ENCODE measurements at places on chromosomes 7 and 10. TPM values are rescaled to one million over a fixed set of nuclear protein-coding genes. Genes with fewer than 3 reads are reported as not detected.

CEP55 gene
- 58.9 TPM for total RNA-seq

GRCh38 chr10:110812583-110812982 is 59.1 kb upstream of the PDCD4 start:
- no peak for DNase-seq

GRCh38 chr7:83655951-83656556 is 7.1 kb upstream of the SEMA3E start:
- peak; percentile 64 for DNase-seq

DNA sequence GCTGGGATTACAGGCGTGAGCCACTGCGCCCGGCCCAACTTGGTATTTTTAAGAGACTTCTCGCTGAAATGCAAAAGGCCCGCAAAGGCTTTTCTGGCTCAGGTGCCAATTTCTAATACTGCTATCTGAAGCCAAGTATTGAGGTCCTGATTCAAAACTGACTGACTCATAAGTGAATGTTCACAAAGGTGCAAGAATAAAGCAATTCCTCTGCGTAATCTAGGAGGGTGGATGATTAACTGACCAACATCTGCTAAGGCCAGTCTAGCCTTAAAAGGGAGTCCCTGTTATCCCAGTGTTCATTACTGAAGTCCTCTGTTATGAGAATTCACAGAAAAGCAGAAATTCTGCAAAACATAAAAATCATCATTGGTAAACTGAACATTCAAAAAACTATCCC is 111.4 kb downstream of the SRPK2 start:
- DNase-seq, result no peak

SLC39A12 gene
- not detected for total RNA-seq

CLRN3 gene
- total RNA-seq, result not detected

MMRN2 gene
- 169 TPM for total RNA-seq

SPDYE1 gene
- not detected for total RNA-seq

PLXNA4 gene
- 20.4 TPM for total RNA-seq

- DNase-seq, result no peak
These were observed 105.6 kb downstream of the APBB1IP start for GRCh38 chr10:26543567-26544306.

EPDR1 gene
- total RNA-seq, result 0.39 TPM

DNA sequence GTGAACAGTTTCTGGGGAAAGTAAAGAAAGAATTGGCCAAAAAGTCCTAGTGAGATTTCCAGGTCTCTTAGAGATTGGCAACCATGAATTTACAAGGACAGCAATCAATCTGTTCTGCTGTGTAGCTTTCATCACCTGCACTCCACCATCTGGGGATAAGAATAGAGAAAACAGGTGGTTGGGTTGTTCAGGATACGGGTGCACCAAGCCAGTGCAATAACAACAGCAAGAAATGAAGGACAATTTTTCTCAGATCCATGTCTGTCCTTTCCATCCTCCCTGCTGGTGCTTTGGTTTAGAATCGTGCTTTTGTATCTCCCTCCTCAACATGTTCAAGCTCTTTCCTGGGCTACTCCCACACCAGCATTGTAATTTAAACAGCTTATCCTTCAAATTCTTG is 787.7 kb downstream of the GRID1 start:
- no peak for DNase-seq

- DNase-seq, result no peak
These were observed 13.6 kb downstream of the PON2 start for GRCh38 chr7:95421000-95421846.

MYH16 gene
- 0.11 TPM for total RNA-seq

CREB5 gene
- 13.8 TPM for total RNA-seq

- DNase-seq, result peak; percentile 95
These were observed 829.0 kb downstream of the TNS3 start for GRCh38 chr7:46752881-46753366.

DNA sequence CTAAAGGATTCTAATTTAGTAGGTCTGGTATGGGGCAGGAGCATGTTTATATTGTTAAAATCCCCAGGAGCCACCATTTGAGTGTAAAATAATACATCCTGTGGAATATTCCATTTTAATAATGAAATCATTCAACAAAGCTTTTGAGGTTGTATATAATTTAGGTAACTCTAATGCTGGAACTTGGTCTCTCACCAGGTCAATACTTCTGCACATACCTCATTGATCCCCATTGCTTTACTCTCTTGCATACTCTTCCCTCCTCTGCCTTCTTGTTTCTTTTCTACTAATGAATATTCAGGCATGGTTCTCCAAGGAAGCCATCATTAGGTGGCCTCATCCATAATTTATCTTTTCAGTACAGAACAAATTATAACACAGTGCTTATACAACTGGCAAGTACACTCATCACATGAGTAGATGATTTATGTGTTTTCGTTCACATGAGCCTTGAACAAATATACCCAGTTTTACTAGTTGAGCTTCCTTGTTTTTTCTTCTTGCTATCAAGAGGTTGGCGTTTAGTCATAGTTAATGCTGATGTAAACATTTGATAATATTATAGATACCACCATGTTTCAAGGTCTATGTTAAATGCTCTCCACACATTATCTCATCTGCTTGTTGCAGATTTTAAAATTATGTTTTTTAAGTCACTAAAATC is 7.2 kb downstream of the PALS2 start:
- DNase-seq, result peak; percentile 46

GRCh38 chr7:27491534-27491933 is 171.1 kb downstream of the HIBADH start:
- DNase-seq, result no peak

DNA sequence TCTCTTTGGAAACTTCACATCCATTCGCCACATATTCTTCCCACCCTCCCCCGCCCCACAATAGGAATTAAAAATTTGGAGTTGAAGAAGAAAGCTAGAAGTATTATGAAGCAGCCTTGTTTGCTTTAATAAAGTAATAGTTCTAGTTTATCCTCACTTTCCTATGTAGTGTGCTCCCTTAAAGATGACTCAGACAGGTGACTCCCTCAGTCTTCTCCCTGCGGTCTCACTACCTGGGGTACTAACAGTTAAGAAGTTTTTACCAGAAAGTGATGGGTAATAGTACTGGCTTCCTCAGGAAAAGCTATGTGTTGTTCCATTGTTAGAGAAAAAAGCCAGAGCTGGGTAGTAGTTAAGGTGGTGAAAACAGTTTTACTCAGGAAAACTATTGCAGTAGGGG is 58.6 kb downstream of the CCNY start:
- DNase-seq, result no peak

DNA sequence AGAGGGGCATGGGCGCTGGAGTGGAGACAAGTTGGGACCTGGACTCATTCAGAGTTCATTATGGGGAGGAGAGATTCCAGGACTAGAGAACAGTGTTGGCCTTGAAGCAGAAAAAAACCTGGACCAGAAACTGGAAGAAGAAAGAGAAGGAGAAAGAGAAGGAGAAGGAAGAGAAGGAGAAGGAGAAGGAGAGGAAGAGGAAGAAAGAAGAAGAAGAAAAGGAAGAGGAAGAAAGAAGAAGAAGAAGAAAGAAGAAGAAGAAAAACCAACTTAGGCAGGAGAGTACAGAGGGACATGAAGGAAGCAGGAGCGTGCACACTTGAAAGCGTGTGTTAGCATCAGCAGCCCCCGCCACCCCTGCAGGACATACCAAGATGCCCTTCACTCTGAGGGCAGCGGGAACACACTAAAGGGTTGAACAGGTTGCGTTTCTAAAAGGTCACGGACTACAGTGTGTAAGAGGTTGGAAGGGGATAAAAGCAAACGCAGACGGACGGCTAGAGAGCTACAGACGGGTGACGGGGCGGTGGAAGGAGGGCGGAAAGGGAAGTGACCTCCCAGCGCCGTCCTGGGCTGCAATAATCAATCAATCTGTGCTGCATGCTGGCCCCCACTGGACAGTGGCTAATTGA is 95.3 kb downstream of the SEC61G start:
- no peak for DNase-seq

HOXA9 gene
- 62.9 TPM for total RNA-seq

- DNase-seq, result no peak
These were observed 147.3 kb downstream of the MGMT start for GRCh38 chr10:129614341-129614740.

GRCh38 chr10:49040601-49041000 is 74.7 kb downstream of the VSTM4 start:
- no peak for DNase-seq

DNA sequence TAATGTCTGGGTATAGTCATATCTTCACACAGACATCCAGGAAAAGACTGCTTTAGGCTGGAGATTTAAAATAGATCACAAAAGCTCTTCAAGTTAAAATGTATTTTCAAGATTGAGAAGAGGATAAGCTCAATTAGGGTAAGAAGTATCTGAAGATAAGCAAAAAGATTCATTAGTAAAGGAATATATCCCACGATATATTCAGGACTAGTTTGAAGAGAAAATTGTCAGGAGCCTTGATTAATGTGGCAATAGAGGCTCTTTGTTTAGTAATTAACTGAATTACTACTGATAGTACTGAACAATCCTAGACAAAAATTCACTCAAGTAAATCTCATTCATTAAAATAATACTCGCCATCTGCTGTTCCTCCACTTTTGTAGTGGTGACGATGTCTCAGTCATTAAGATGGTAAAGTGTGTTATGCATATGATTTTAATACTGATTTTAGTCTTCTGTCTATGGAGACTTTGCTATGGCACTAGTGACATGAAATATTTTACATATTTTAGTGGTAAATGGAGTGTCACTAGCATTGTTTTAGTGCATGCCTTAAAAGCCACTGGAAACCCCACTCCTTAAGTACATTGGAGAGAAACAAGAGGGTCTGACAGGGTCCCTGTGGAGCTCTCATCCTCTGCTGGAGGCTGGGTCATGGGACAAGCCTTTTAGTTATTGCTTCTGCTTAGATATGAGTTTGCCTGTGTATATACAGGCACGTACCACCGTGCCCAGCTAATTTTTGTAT is 32.8 kb downstream of the INPP5F start:
- DNase-seq, result no peak

GRCh38 chr10:119455609-119456434 is 86.7 kb downstream of the RGS10 start:
- DNase-seq, result no peak

DNA sequence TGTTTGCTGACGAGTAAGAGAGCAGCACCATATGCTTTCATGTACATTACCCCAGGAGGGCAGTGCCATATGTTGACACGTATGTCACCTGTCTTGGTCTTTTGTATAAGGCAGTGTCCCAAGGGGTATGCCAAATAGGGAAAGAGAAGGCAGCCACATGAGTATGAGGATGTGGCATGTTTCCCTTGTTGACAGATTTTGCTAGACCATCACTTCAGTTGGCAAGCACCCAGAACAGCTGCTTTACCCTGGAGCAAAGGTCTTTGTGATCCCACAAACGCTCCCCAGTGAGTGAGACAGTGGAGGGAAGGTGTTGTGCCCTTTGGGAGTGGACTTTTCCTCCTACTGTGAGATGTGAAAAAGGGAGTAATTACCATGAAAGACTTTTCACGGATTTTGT is 350.1 kb downstream of the ETV1 start:
- DNase-seq, result no peak

DNA sequence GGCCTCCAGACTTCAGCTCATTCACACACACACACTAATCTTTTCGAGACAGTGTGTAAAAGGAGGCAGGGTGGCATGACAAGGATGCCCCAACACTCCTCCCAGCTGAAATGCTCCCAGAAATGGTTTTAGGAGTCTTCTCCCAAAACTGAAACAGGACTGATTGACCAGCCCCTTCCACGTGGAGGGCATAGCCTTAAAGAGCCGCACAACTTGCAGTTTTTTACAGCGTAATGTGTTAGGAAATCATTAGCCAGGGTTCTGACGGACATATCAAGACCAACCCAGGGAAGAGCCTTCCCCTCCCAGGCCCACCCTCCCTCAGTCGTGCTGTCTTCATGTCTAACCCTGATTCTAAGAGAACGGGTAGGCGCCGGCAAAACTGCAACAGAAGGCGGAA is 224.6 kb downstream of the TNS3 start:
- no peak for DNase-seq

- DNase-seq, result no peak
These were observed 1042.9 kb downstream of the GATA3 start for GRCh38 chr10:9097206-9097990.

MYO1G gene
- total RNA-seq, result 0.11 TPM

DNA sequence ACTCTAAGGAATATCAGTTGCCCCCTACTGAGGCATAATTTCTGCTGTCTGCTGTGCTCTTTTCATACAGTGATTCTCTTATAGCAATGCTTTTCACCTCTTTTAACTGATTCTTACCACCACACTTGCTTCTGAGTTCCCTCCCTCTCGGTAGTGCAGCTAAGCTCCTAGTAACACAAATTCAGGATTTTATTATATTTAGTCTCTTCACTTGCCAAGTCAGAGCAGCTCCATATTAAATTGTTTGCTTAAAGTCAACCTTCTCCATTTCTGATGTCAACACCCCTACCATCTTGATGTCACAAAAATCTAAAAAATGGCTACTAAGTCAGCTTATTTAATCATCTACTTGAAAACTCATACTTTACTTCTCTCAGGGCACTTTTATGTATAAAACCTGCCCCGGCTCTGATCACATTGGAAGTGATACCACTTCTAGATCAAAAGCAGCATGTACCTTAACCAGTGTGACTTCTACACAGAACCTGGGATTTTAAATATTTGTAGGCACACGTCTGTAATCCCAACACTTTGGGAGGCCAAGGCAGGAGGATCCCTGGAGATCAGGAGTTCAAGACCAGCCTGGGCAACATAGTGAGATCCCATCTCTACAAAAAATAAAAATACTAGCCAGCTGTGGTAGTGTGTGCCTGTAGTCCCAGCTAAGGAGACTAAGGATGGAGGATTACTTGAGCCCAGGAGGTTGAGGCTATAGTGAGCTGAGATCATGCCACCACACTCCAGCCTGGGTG is 55.3 kb downstream of the GDI2 start:
- DNase-seq, result no peak

GRCh38 chr10:51313251-51313650 is 239.0 kb downstream of the PRKG1 start:
- DNase-seq, result no peak

CLCN1 gene
- not detected for total RNA-seq

CTTNBP2 gene
- total RNA-seq, result 0.25 TPM

GRCh38 chr10:120572307-120572706 is 115.3 kb downstream of the PLPP4 start:
- no peak for DNase-seq
